Vagina (tissue), 2 donors: ENCODE measurements at places on chromosomes 11 and 22. TPM values are rescaled to one million over a fixed set of nuclear protein-coding genes. Genes with fewer than 3 reads are reported as not detected.

- no peaks in the 10 kb centered on the region for H3K4me1 ChIP-seq
- DNase-seq, result no peak
- H3K27me3 ChIP-seq, result no peaks in the 10 kb centered on the region
- no peak overlapping the region for H3K4me3 ChIP-seq
Measured at GRCh38 chr11:43523632-43524031, 156.9 kb upstream of the HSD17B12 start.

GRCh38 chr11:113554526-113554925, 79.3 kb upstream of the DRD2 start:
- H3K36me3 ChIP-seq, result no peaks in the 10 kb centered on the region
- H3K4me3 ChIP-seq, result no peak overlapping the region
- no peak overlapping the region for H3K27ac ChIP-seq
- no peaks in the 10 kb centered on the region for H3K4me1 ChIP-seq
- no peak for DNase-seq
- no peaks in the 10 kb centered on the region for H3K27me3 ChIP-seq

- no peak overlapping the region for H3K4me3 ChIP-seq
- no peaks in the 10 kb centered on the region for H3K4me1 ChIP-seq
- H3K36me3 ChIP-seq, result no peaks in the 10 kb centered on the region
- H3K27ac ChIP-seq, result no peak overlapping the region
Measured at GRCh38 chr11:91421641-91422040, 803.0 kb upstream of the FAT3 start.

DNA sequence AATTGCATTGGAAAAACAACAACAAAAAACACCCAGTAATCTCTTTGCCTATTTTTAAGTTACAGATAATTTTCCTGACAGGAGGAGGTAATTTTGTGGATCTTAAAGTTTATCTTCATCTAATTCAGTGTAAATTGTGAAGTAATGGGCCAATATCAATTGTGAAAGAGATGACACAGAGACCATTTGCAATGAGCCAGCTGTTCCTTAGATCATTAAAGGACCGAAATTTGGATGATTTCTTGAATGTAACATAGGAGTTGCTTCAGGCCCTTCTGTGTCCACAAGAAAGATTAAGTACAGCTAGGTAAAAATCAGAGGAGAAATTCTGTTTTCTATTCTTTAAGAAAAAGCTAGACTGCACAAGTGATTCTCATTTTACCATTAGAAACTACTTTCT, 718.5 kb upstream of the ANO3 start:
- H3K36me3 ChIP-seq, result no peaks in the 10 kb centered on the region
- H3K27ac ChIP-seq, result no peak overlapping the region
- no peaks in the 10 kb centered on the region for H3K27me3 ChIP-seq
- no peak for DNase-seq
- no peak overlapping the region for H3K4me3 ChIP-seq

GRCh38 chr11:2265396-2265795, 5.0 kb downstream of the ASCL2 start:
- H3K36me3 ChIP-seq, result no peaks in the 10 kb centered on the region
- H3K27ac ChIP-seq, result no peak overlapping the region
- peaks cover 12% of the 10 kb centered on the region for H3K4me1 ChIP-seq
- H3K4me3 ChIP-seq, result no peak overlapping the region
- peaks cover under 1% of the 10 kb centered on the region for H3K27me3 ChIP-seq

HEPN1 gene
- total RNA-seq, result not detected

GRCh38 chr22:31272522-31273446, 19.5 kb downstream of the PIK3IP1 start:
- DNase-seq, result no peak
- H3K36me3 ChIP-seq, result no peaks in the 10 kb centered on the region
- H3K4me3 ChIP-seq, result no peak overlapping the region

- no peaks in the 10 kb centered on the region for H3K4me1 ChIP-seq
- H3K4me3 ChIP-seq, result no peak overlapping the region
- no peaks in the 10 kb centered on the region for H3K27me3 ChIP-seq
- no peak for DNase-seq
Measured at GRCh38 chr11:66889960-66890359, 33.1 kb downstream of the LRFN4 start.

CASP5 gene
- total RNA-seq, result not detected

DNA sequence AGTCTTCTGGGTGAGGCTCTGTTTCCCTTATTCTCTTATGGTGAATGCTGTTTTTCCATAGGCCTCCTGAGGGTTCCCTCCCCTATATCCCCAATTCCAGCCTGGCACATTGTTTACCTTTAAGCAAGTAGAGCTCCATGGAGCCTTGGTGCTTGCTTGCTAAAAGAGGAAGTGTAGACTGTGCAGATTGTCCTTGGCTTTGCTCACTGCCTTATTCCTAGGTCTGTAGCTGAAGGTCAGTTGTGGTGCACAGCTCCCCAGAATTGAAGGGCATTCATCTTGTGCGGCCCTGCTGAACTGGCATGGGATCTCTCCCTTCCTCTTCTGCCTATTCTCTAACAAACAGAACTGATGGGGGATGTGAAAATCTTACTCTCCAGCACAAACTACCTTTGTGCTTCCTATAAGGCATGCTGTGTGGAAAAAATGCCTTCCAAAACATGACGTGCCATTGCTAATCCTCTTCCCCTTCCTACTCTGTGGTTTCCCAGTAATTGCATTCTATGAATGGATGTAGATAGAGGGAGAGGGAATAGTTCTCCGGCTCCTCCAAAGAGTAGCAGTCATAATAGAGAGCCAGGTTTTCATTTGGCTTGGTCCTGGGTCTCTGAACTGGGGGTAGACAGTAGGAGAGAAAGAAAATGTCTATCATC, 34.2 kb upstream of the PLET1 start:
- no peak overlapping the region for H3K4me3 ChIP-seq
- peaks cover 23% of the 10 kb centered on the region for H3K4me1 ChIP-seq
- no peaks in the 10 kb centered on the region for H3K27me3 ChIP-seq
- no peaks in the 10 kb centered on the region for H3K36me3 ChIP-seq

DNA sequence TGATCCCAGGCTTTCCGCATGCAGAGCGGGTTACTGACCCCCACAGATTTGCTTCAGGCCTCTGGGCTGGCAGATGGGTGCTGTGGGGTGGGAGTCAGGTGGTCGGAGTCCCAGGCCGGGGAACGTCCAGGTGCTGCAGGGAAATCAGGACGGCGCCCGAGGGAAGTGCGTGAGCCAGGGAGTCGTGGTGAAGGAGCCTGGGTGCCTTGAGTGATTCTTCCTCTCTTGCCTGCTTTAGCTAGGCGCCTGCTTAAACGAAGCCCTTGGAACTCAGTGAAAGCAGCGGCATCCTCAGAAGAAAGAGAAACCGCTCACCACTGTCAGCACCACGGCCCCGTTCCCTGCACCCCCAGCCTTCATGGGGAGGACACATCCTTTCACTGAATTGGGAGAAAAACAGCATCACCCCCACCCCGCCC, 455.6 kb downstream of the BRD1 start:
- H3K4me3 ChIP-seq, result no peak overlapping the region
- H3K27ac ChIP-seq, result no peak overlapping the region
- DNase-seq, result peak; percentile 46
- no peaks in the 10 kb centered on the region for H3K27me3 ChIP-seq
- H3K4me1 ChIP-seq, result no peaks in the 10 kb centered on the region
- H3K36me3 ChIP-seq, result no peaks in the 10 kb centered on the region

DNA sequence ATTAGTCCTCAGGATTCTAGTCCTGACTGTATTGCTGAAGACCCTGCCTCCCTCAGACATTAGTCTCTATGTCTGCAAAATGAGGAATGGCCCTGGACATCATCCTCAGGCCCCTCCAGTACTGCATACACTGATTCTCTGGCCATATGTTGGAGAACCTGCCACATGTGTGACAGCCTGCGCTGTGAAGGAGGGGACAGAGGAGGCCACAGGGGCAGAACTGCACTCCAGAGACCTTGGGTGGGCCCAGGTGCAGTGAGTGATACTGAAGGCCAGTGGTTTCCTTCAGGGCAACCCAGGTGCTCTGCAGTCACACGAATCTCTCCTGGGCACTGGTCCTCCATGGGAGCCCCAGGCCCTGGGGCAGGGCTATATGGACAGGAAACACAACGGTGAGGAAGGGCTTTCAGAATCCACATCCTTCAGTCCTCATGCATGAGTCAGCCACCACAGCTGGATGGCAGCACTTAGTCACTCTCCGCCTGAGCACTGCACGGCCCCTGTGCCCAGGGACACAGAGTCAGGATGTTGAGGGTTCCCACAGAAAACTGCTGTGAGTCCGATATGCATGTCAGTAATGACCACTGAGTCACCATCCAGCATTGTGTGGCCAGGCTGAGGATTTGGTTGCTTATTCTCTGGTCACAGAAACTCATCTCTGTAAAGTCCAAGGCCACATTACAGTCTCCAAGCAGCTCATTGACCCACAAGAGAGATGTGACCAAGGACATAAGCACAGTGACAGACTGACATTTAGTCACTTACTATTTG, 39.7 kb downstream of the ME3 start:
- peaks cover 40% of the 10 kb centered on the region for H3K4me1 ChIP-seq
- H3K36me3 ChIP-seq, result no peaks in the 10 kb centered on the region
- DNase-seq, result no peak
- no peaks in the 10 kb centered on the region for H3K27me3 ChIP-seq
- no peak overlapping the region for H3K4me3 ChIP-seq

APOA4 gene
- total RNA-seq, result not detected

DNA sequence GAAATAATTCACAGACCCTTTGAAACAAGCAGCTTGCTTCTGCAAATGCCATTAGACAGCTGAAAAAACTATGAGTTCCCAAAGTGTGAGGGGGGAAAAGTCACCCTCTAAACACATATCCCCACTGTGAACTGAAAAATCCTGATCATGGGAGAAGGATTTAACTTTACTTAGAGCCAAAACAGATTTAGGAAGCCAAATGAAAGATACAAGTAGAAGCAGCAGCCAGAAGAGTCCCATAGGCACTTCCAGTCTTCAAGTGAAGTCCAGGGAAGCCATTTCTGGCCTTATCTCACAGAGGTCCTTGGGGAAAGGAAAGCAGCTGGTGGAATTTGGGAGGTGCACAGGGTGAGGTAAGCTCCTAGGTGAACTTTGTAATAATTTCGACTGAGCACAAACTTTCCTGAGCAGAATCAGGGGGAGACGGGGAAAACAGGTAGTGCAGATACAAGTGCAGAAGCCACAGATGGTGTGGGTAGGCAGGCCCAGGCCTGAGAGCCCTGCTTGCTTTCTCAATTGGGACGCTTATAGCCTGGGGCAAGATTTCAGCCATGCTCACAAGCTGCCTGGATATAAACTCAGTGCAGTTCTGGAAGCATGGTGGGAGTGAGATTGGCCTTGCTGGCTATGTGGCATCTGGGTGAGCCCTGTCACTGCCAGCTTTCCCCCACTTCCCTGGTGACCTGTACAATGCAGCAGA, 44.8 kb downstream of the GAS2 start:
- DNase-seq, result no peak
- no peaks in the 10 kb centered on the region for H3K27me3 ChIP-seq
- H3K36me3 ChIP-seq, result no peaks in the 10 kb centered on the region
- H3K4me1 ChIP-seq, result no peaks in the 10 kb centered on the region

GRCh38 chr11:68044898-68045351, 6.1 kb downstream of the TCIRG1 start:
- peak overlapping the region; percentile 96 for H3K27ac ChIP-seq
- H3K27me3 ChIP-seq, result no peaks in the 10 kb centered on the region
- no peak for DNase-seq
- peaks cover 16% of the 10 kb centered on the region for H3K36me3 ChIP-seq

GRCh38 chr11:33310720-33311500, 53.7 kb downstream of the HIPK3 start:
- H3K36me3 ChIP-seq, result no peaks in the 10 kb centered on the region
- no peak for DNase-seq
- no peaks in the 10 kb centered on the region for H3K27me3 ChIP-seq

DNA sequence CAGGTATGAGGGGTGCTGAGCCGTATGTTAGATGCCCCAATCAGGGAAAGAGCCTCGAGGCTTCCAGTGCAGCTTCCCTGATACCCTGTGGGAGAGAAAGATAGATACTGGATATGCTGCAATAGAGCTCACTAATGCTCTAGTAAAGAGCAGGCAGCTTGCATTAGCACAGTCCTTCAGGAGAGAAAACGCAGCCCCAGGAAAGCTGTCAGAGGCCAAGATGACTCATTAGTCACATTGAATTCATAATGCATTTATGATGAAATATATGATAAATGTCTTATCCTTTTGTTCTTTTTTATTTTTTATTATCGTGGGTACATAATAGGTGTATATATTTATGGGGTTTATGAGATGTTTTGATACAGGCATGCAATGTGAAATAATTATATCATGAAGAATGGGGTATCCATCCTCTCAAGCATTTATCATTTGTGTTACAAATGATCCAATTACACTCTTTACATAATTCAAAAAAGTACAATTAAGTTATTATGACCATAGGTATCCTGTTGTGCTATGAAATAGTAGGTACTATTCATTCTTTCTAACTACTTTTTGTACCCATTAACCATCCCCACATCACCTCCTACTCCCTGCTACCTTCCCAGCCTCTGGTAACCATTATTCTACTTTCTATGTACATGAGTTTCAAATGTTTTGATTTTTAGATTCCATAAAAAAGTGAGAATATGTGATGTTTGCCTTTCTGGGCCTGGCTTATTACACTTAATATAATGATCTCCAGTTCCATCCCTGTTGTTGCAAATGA, 94.5 kb upstream of the TOP3B start:
- no peak for DNase-seq
- no peak overlapping the region for H3K4me3 ChIP-seq
- no peaks in the 10 kb centered on the region for H3K36me3 ChIP-seq
- H3K27me3 ChIP-seq, result no peaks in the 10 kb centered on the region
- H3K27ac ChIP-seq, result no peak overlapping the region

HEPHL1 gene
- total RNA-seq, result 1.7 TPM

- H3K4me1 ChIP-seq, result no peaks in the 10 kb centered on the region
- H3K36me3 ChIP-seq, result peaks cover 16% of the 10 kb centered on the region
- H3K27me3 ChIP-seq, result no peaks in the 10 kb centered on the region
- H3K27ac ChIP-seq, result no peak overlapping the region
- no peak overlapping the region for H3K4me3 ChIP-seq
Measured at GRCh38 chr11:218815-219593, 11.5 kb downstream of the RIC8A start.

DNA sequence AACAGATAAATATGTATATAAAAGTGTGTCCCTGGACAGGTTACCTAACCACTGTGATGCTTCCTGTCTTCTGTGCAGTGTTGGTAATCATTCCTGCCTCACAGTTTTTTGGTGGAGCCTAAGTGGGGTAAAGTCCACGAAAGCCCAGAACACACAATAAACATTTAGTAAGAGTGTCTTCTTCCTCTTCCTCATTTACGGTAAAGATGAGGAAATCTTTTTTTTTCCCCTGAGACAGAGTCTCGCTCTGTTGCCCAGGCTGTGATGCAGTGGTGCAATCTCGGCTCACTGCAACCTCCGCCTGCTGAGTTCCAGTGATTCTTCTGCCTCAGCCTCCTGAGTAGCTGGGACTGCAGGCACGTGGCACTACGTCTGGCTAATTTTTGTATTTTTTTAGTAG, 117.1 kb downstream of the LDLRAD3 start:
- H3K4me1 ChIP-seq, result no peaks in the 10 kb centered on the region
- DNase-seq, result no peak
- H3K27ac ChIP-seq, result no peak overlapping the region
- H3K36me3 ChIP-seq, result no peaks in the 10 kb centered on the region
- no peak overlapping the region for H3K4me3 ChIP-seq
